D721Med (cell line): ENCODE measurements at places on chromosomes 2 and 18.

DNA sequence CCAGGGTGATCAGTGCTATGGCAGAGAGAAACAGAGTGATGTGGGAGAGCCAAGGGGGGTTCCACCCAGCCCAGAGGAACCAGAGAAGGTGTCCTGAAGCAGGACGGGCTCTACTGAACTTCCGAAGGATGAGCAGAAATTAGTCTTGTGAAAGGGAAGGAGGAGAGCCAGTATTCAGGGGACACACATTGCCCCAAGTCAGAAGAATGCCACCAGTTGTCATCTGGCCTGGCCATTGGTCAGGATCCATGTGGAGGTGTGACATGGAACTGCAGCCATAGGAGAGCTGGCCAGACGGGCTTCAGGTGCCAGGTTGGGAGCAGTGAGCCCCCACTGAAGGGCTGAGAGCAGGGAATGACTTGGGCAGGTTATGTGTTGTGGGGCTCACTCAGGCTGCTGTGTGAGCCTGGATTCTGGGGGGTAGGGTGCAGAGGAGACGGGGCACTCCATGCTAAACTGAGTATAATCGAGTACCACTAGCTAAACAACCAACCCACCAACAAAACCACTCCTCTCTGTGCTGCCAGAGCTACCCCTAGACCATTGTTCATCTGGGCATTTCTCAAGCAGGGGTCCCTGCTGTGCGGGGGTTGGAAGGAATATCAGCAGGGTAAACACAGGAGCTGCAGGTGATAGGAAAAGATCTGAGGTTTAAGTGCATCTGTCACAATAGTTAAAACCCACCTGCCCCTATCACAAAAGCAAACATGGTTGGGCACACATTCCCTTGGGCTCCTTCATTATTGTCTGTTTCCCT is 25.3 kb downstream of the MARCO start:
- no peak for DNase-seq

DNA sequence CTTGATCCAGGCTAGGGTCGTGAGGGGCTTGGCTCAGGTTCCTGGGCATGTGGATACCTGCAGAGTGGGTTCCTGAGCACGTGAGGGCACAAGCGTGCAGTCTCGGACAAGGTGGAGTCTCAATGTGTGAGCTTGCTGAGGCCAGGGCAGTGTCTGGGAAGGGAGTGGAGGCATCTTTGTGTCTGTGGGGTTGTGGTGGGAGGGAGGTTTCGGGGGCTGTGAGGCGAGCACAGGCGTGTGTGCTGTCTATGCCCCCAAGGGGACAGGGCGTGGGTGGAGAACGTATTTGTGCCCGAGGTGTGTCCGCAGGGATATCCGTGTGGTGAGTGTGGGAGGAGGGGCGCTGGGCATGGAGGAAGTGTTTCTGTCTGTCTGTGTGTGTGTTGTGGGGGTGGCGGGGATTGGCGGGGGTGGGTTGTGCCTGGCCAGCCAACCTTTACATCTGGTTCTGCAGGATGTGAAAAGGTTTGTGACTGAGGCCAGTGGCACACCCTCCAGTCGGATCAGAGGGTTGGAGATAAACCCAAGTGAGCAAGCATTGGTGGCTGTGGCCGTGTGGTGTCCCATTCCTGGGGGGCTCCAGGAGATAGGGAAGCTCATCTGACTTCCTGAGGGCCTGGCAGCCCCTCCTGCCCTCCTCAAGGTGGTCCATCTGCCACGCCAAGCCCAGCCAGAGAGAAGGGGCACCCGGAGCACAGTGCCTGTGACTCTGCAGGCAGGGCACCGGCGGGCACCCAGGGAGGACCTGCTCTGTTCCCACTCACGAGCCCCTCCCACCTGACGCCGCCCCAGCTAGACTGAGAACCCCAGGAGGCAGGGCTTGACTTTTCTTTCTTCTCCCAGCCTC is 57.1 kb downstream of the ZFP36L2 start:
- DNase-seq: no peak

- DNase-seq: no peak
Measured at GRCh38 chr2:37886745-37887144, 38.3 kb upstream of the RMDN2 start.

DNA sequence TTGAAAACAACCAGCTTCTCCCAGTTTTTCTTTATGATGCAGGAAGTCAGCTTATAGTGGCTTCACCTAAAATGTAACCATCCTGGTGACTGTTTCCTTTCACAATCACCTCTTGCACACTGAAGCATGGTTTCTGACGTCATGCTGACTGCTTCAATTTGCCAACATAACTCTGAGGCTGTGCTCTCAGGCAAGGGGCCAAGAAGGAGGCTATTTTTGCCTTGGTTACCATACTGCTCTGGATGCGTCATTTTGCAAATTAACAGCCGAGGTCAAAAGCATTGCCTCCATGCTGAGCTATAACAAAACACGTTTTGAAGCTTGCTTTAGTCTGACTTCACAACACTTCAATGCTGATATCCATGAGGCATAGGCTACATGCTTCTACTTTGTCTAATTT is 397.8 kb downstream of the METTL4 start:
- DNase-seq: no peak

DNA sequence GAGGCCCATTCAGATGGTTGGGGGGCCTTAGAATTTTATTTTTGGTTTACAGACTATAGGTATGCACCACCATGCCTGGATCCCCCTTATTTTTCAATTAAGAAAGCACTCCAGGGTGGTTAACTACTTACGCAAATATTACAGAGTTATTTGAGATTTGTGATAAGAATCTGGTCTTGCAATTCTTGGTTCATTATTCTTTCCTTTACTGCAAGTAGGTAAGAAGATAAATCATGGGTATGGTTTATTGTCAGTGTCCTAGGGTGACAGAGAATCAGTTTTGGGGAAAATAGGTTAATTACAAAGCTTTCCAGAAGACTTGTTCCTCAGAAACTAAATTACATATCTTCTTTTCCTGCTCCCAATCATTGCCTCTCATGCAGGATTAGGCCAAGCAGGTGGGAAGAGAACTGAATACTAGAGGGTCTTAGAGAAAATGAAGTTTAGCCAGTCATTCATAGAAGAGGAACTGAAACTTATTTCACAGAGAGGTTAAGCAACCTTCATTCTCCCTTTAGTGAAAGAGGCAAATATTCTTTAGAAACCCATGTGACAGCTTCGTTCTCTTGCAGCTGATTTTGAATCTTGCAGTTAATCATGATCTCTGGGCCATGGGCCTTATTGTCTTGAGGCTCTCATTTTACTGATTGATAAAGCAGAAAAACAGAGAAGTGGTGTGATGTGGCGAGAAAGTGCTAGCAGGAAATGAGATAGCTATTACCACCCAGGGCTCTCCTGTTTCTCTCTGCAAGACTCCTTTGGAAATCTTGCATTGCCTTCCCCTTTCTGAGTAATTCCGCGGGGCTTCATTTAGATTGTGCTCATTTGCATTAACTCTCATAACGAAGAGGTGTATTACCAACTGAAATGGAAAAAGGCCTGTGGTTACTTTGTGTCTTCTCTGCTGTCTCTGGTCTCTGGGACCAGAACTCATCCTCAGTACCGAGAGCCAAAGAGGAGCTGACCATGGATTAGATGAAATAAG is 44.8 kb upstream of the ARHGAP25 start:
- DNase-seq: no peak

DNA sequence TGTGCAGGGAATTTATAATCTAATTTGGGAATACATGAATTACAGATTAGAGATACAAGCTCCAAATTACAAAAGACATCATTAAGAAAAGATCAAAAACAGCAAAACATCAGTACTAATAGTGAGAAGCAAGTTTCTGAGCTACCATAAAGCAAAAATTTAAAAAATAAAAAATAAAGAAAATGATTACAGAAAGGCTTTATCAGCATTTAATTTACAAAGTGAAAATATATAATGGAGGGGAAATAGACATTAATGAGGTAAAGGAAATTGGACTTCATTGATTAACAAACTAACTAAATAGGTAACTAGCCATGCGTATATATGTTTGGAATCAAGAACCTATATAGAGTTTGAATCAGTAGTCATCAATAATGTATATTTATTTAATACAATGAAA is 712.9 kb upstream of the DDX18 start:
- no peak for DNase-seq

- no peak for DNase-seq
Measured at GRCh38 chr2:221999717-222000116, 299.1 kb downstream of the PAX3 start.

DNA sequence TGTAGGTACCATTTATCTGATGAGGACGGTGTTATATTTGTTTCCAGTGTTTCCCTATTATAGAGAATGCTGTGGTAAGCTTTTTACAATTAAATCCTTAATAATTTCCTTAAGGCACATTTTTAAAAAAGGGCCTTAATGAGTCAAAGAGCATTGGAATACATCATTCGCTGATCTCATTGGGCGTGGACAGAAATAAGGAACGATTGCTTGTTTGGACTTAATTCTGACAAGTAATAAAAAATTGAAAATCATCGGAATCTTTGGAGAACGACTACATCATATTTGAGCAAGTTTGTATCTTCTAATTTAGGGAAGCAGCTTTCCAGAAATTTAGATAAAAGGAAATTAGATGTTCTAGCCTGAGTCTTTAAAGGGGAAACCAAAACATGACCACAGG is 11.3 kb downstream of the AGPS start:
- no peak for DNase-seq
